Right cardiac atrium (tissue), 5 donors: ENCODE measurements at places on chromosomes 4 and X. TPM values are rescaled to one million over a fixed set of nuclear protein-coding genes. Genes with fewer than 3 reads are reported as not detected.

DNA sequence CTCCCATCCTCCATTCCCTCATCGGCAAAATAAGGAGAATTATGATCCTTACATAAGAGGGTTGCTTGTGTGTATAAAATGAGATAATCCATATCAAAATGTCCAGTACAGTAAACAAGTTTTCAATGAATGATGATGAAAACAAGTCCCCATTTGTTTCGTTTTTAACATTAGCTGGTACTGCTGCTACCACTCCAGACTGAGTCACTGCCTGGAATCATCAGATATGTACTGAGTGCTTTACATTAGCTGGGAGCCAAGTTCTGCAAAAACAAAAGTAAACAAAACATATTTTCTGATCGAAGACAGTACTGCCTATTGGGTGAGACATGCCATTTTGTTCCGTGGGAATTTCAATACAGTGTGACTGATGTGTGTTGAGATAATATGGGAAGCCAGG, 123.2 kb upstream of the IGFBP7 start:
- no peak for DNase-seq

TMEM47 gene
- 29.4 TPM for polyA plus RNA-seq

- no peak for DNase-seq
These were observed 8.7 kb downstream of the RXFP1 start for GRCh38 chr4:158530381-158530780.

DNA sequence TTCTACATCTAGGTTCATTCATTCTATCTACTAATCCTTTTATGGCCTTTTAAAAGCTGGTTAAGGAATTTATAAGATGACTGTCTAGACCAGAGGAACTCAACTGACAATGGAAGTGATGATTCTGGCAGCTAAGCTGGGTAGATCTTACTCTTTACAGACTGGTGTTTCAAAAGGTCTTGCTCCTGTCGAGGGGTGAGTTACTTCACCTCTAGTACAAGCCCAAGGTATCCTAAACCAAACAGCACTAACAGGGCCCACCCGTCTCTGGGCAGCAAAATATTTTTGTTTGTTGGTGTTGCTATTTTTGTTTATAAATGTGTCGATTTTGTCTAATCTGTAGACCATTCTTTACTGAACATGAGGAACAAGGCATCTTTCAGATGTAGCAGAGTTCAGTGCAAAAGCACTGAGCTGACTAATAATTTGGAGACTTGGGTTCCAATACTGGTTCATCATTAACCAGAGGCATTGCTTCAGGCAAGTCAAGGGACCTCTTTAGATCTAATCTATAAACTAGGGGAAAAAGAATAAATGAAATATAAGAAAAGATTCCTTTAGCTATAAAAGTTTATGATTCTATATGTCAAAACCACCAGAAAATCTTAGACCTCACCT, 90.3 kb upstream of the FRG1 start:
- DNase-seq: no peak

SMARCA5 gene
- 14.9 TPM for polyA plus RNA-seq

SLC2A9 gene
- 5.1 TPM for polyA plus RNA-seq

GRCh38 chr4:37612811-37613210, 73.4 kb downstream of the RELL1 start:
- DNase-seq: no peak

JAKMIP1 gene
- polyA plus RNA-seq: 0.07 TPM

CFP gene
- polyA plus RNA-seq: 4.7 TPM

IRF2 gene
- polyA plus RNA-seq: 16.8 TPM

DNA sequence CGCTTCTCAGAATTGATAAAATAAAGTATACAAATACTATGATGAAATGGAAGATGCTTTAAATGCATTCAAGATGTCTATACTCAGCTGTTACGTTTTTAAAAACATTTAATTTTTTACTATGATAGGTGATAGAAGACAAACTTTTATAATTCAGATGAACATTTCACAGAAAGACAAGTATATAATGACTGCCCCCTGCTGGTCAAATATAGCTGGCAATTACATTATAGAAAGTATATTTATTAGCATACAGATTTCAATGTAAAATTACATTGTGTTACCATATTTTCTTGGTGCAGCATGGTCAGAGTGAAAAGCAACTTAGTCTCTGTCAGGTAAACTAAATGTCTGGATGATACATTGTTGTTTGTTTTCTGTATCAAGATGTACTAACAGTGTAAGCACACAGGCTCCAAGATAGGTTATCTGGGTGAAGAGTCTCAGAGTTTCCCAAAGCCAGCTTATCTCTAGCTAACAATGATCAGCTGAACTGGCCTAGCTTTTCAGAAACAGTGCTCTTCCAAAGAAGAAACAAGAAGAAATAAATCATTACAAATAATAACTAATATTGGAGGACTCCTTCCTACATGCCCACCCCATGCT, 54.1 kb downstream of the SRPX start:
- DNase-seq: no peak

CD38 gene
- 3.5 TPM for polyA plus RNA-seq

KCTD8 gene
- 0.07 TPM for polyA plus RNA-seq

RIBC1 gene
- 1.1 TPM for polyA plus RNA-seq

RAI2 gene
- polyA plus RNA-seq: 40.1 TPM

TMEM271 gene
- polyA plus RNA-seq: not detected

- no peak for DNase-seq
These were observed 35.6 kb downstream of the PKD2 start for GRCh38 chr4:88043001-88043400.

UGT2B10 gene
- not detected for polyA plus RNA-seq

GRCh38 chrX:47568656-47569295, 7.8 kb downstream of the ARAF start:
- no peak for DNase-seq

- no peak for DNase-seq
These were observed 58.7 kb downstream of the SCFD2 start for GRCh38 chr4:53307210-53307609.

MAOB gene
- 59.7 TPM for polyA plus RNA-seq

PLP1 gene
- polyA plus RNA-seq: 25.9 TPM

DNA sequence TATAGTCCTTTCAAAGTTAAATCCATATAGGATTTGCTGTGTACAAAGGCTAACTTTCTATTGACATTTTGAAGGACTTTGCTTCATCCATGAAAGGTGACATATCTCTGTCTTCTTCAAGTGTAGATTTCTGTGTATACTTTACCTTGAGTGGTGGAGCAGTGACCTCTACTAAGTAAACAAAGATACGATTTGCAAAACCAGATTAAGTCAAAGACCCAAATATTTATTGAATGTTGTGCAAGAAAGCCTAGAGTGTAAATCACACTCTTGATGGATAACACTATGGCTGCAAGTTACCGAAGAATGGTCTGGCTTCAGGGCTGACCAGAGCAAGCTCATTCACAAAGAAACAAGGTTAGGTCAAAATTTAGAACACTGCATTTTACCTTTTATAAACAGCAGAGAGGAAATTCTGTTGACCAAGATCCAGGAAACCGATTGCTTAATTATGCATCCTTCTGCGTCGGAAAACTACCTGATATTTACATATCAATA, 5.4 kb upstream of the FGG start:
- DNase-seq: no peak

FGF13 gene
- polyA plus RNA-seq: 5.8 TPM

GRCh38 chrX:19370061-19370460, 26.3 kb downstream of the PDHA1 start:
- DNase-seq: no peak

DNA sequence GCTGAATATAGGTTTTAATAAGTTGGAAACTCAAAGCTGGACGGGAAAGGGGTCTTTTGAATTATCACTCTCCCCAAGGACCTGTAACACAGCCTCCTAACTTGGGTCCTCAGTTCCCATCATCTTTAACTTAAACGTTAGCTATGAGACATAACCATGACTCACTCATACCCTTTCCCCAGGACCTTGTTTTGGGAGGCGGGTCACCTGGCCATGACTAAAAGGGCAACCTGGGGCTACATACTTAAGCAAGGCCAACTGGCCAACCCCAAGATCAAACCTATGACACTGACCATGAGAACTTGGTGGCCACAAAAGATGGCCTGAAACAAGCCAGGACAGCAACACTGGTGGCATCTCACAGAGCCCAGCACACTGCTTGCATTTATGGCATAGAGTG, 89.0 kb downstream of the SH3KBP1 start:
- no peak for DNase-seq

- DNase-seq: no peak
These were observed 245.9 kb downstream of the MID1IP1 start for GRCh38 chrX:39047174-39047573.

GRCh38 chrX:149512225-149512885, 7.2 kb upstream of the IDS start:
- DNase-seq: peak; percentile 29

- DNase-seq: no peak
These were observed 65.0 kb downstream of the COQ2 start for GRCh38 chr4:83219344-83220331.

ELOVL6 gene
- polyA plus RNA-seq: 8.1 TPM
